ENCODE measurements at places on chromosomes 6 and 20. TPM values are rescaled to one million over a fixed set of nuclear protein-coding genes. Genes with fewer than 3 reads are reported as not detected.

The BPIFB1 gene
- polyA plus RNA-seq: not detected

The ADGB gene
- not detected for polyA plus RNA-seq

The SYNDIG1 gene
- polyA plus RNA-seq: 34.8 TPM

The LY6G6C gene
- 0.18 TPM for polyA plus RNA-seq

The KIAA1755 gene
- polyA plus RNA-seq: 5.8 TPM

The IYD gene
- not detected for polyA plus RNA-seq

The PRKN gene
- 9.6 TPM for polyA plus RNA-seq

The BMP6 gene
- polyA plus RNA-seq: 3.0 TPM

The AARS2 gene
- polyA plus RNA-seq: 4.5 TPM

The RIPOR3 gene
- 12.9 TPM for polyA plus RNA-seq

The FAM209B gene
- polyA plus RNA-seq: 0.84 TPM

The KIF6 gene
- polyA plus RNA-seq: 0.43 TPM

The KCNK16 gene
- polyA plus RNA-seq: not detected

The PROKR2 gene
- polyA plus RNA-seq: not detected

The MOG gene
- polyA plus RNA-seq: 4.8 TPM

The C4A gene
- polyA plus RNA-seq: 40.7 TPM

The MKKS gene
- 20.0 TPM for polyA plus RNA-seq

All from right cardiac atrium (tissue), 5 donors.